Heart left ventricle (tissue), 16 donors: ENCODE measurements at places on chromosomes 13 and 19. TPM values are rescaled to one million over a fixed set of nuclear protein-coding genes. Genes with fewer than 3 reads are reported as not detected.

DNA sequence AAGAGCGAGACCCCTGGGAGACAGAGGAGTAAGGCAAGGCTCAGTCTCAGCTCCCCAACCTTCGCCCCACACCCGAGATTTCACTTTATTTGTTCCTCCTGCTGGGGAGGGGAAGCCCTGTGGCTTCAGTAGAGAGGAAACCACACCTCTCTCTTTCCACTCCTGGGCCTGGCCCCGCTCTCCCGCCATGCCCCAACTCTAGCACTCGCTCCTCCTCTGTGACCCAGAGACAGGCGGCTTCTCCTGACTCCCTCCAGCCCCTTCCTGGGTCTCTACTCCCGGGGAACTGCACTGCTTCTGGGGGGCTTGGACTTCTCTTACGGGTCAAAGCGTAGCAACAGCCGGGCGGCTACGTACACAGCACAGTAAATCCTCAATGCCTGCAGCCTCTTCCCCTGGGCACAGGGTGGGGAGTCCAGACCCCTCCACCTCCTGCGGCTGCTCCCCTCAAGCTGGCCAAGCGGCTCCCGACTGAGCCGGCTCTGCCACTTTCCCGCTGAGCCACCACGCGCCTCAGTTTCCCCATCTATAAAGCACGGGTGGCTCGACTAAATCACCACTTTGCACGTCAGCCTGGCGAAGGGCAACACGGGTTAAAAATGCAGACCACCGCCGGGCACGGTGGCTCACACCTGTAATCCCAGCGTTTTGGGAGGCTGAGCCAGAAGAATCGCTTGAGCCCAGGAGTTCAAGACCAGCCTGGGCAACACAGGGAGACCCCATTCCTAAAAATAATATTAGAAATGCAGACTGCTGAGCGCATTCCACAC is 1.4 kb downstream of the RNF126 start:
- peak; percentile 31 for DNase-seq
- H3K36me3 ChIP-seq, result no peaks in the 10 kb centered on the region
- H3K4me3 ChIP-seq, result peak overlapping the region; percentile 100
- H3K4me1 ChIP-seq, result peaks cover 71% of the 10 kb centered on the region
- no peaks in the 10 kb centered on the region for H3K27me3 ChIP-seq
- peak overlapping the region; percentile 44 for H3K27ac ChIP-seq

TEX26 gene
- total RNA-seq, result not detected

DNA sequence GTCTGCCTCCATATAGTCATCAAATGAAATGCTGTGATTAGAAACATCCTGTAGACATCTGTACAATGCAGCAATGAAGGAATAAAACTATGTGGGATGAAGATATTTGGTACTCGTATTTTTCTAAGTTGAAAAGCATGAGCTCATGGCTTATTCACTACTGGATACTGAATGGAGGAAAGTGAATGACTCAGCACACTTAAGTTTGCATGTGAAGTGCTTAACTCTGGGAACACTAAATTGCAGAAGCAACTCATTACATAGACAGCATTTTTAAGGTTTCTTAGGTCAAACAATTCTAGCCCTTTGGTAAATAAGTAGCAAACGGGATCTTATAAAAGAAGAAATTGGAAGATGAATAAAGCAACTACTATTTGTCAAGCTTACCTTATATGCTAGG is 429.0 kb upstream of the MIR17HG start:
- H3K4me3 ChIP-seq, result no peak overlapping the region
- no peaks in the 10 kb centered on the region for H3K4me1 ChIP-seq
- no peaks in the 10 kb centered on the region for H3K27me3 ChIP-seq

- peaks cover 3% of the 10 kb centered on the region for H3K36me3 ChIP-seq
- no peak overlapping the region for H3K27ac ChIP-seq
- H3K4me3 ChIP-seq, result no peak overlapping the region
- DNase-seq, result no peak
- no peaks in the 10 kb centered on the region for H3K27me3 ChIP-seq
Observed at GRCh38 chr19:32916969-32917615, 47.5 kb upstream of the SLC7A9 start.
